ENCODE measurements at places on chromosomes 13 and 19. TPM values are rescaled to one million over a fixed set of nuclear protein-coding genes. Genes with fewer than 3 reads are reported as not detected.

PSG7 gene
- not detected for polyA plus RNA-seq

- no peak for DNase-seq
These were observed 2.4 kb upstream of the SIGLEC9 start for GRCh38 chr19:51122112-51122981.

DNA sequence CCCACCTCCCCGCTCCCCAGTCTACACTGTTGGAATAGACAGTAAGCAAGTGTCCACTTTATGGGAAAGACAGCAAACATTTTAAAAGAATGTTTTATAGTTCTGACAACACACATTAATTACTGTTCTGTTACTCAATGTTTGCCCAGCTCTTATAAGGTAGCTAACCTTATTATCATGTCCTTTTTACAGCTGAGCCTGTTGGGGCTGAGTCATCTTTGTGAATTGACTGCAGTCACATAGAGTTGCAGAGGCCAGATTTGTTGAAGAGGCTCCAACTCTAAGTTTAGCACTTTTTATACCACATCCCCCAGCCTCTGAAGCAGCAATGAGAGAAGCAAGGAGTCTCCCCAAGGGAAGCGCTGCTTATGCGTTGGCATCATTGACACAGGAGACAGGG lies 76.2 kb downstream of the C13orf42 start:
- no peak for DNase-seq

DNA sequence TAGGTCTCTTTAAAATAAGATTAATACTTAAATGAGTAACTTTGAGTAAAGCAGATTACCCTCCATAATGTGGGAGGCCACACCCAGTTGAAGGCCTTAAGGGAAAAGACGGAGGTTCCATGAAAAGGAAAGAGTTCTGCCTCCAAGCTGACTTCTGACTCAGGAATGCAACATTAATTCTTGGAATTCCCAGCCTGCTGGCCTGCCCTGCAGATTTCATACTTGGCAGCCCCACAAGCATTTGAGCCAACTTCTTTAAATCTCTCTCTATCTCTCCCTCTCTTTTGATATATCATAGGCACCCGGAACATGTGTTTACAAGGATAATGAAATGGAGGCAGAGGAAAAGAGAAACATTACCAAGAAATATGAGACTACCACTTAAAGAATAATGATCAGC lies 902.3 kb upstream of the MIR17HG start:
- DNase-seq = no peak

TMPRSS9 gene
- 0.53 TPM for polyA plus RNA-seq

DNA sequence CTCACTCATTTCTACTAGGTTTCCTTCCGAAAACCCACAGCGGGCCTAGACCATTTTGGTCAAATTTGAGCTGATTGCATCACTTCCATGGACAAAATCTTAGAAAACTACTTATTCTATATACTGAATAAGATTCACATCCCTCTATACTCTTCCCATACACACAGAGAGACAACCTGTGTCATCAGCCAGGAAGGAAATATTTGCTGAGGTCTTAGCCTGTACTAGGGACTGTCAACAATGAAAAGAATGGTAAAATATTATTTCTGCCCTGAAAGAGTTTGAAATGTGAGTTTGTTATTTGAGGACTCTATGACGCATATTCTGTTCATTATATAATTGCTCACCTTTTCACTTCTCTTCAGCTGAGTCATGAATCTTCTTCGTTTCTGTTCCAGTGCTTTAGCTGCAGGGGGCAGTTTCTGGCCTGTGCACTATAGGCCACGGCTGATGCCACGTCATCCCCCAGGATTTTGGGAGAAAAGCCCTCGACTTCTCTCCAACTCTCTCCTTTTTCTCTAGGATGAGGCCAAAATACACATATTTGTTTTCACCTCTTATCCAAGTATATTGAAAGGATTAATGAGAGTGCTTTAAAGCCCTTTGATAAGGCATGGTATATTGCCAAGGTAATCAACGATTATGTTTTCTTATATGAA lies 47.7 kb downstream of the GSX1 start:
- DNase-seq = no peak

LRRC63 gene
- 0.10 TPM for polyA plus RNA-seq

- no peak for DNase-seq
These were observed 294.1 kb downstream of the MYO16 start for GRCh38 chr13:108923386-108924047.

ATF5 gene
- 29.6 TPM for polyA plus RNA-seq

GRCh38 chr13:107458269-107458668 lies 757.1 kb downstream of the LIG4 start:
- DNase-seq = no peak

GRCh38 chr13:97242755-97243497 lies 20.8 kb downstream of the MBNL2 start:
- DNase-seq = no peak

- no peak for DNase-seq
These were observed 4.0 kb downstream of the RAD23A start for GRCh38 chr19:12949363-12950283.

VSTM2B gene
- not detected for polyA plus RNA-seq

DNA sequence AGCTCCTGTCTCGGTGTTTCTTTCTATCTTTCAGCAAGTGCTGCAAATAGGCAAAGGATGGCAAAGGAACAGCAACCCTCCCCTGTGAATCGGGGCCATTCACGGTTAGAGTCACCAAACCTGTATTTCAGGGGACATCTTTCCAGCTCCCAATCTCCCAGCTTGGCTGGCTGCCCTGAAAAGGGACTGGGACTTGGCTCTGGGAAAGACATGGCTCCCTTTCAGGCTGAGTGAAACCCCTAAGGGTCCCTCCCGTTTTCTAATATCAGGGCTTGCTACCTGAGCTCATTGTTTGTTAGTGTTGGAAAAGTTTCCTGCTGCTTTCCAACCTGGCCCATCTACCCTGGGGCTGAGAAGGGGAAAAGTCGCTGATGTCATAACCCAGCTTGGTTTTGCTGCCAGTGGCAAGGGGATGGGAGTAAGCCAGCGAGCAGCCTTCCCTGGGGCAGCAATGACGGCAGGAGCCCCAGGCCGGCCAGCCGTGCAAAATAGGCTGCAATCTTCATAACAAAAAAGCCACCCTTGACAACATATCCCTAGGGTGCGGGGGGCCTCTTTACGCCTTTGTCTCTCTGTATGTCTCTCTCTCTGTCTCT lies 29.9 kb downstream of the SERP2 start:
- no peak for DNase-seq

LILRB1 gene
- polyA plus RNA-seq = 1.5 TPM

- DNase-seq = no peak
These were observed 45.6 kb upstream of the WDFY2 start for GRCh38 chr13:51538591-51539179.

- no peak for DNase-seq
These were observed 25.3 kb downstream of the RAP2A start for GRCh38 chr13:97459215-97459777.

DNA sequence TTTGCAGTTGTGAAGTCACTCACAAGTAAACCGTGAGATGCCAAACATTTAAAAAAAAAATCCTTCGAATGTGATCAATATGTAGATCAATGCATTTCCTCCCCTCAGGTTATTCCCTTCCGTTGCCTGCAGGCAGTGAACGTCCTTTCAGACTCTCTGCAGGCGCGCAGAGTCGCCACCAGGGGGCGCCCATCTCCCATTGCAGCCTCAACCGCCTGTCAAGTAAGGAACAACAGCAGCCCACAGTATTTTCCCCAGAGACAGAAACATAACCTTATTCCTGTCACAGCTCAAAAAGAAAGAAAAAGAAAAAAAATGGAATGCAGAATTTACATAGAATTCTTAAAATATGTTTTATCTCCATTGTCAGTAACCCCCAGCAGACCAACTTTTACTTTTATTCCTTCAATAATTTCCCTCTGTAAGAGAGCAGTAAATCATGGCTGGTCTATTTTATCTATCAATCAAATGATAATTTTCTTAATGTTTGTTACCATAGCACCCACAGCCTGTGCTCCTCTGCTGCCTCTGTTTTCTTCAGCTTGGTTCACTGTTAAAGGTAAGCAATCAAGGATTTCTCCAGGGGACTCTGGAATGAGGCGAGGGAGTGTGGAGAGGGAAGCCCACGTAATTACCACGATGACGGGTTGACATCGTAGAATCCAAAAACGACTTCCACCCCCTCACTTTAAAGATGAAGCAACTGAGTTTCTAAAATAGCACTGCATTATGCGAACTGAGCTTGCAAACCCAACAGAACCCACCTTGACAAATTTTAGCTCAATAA lies 637.6 kb upstream of the ARGLU1 start:
- peak; percentile 55 for DNase-seq

CYP4F8 gene
- not detected for polyA plus RNA-seq

DNA sequence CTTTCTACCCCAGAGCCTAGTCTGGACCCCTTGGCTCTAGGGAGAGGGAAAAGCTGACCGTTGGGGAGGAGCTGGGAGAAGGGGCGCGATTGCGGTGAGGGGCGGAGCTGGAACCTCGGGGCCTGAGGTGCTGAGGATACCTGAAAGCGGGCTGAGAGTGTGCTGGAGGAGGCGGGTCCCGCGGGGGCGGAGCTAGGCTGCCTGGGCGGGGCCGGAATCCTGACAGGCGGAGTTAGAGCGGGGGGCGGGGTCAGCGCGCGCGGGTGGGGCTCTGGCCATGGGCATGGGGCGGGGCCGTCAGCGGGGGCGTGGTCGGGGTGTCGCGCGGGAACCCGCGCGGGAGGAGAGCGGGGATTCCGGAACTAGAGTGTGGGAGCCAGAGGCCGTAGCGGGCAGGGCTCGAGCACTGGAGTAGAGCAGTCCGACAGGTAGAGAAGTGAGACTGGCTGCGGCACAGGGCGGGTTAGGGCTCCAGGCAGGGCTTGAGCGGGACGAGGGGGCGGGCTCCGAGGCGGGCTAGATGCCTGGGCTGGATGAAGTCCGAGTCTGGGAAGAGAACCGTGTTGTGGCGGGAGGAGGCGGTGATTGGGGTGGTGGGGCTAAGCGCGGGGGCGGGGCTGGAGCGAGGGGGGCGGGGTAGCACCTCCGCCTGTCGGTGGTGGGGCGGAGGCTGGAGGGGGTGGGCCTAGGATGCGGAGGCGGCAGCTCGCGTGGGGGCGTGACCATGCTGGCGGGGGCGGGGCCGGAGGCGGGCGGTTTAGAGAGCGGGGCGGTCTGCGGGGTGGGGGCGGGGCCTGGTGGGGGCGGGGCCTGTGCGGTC lies at the start of gene INAFM1:
Gene INAFM1, plus strand, starts transcription at position 815 of the 820 bp plus-strand sequence. CDS start 35 bp downstream, outside the sequence.
- peak; percentile 97 for DNase-seq

JUNB gene
- 71.7 TPM for polyA plus RNA-seq

DNA sequence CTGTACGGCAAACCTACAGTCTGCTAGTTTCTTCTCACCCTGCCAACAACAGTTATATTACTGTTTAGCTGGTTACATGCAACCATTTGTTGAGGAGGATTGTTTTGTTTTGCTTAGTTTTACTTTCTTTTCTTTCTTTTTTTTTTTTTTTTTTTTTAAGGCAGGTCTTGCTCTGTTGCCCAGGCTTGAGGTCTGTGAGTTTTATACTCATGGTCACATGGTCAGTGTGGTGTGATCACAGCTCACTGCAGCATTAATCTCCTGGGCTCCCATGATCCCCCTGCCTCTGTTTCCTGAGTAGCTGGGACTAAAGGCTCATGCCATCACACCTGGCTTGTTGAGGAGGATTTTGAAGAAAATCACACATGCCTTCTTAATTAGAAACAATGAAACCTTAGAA lies 505.6 kb downstream of the GPC5 start:
- DNase-seq = no peak

GRCh38 chr19:34075661-34076091 lies 96.6 kb upstream of the LSM14A start:
- DNase-seq = no peak

GFY gene
- polyA plus RNA-seq = not detected

DNA sequence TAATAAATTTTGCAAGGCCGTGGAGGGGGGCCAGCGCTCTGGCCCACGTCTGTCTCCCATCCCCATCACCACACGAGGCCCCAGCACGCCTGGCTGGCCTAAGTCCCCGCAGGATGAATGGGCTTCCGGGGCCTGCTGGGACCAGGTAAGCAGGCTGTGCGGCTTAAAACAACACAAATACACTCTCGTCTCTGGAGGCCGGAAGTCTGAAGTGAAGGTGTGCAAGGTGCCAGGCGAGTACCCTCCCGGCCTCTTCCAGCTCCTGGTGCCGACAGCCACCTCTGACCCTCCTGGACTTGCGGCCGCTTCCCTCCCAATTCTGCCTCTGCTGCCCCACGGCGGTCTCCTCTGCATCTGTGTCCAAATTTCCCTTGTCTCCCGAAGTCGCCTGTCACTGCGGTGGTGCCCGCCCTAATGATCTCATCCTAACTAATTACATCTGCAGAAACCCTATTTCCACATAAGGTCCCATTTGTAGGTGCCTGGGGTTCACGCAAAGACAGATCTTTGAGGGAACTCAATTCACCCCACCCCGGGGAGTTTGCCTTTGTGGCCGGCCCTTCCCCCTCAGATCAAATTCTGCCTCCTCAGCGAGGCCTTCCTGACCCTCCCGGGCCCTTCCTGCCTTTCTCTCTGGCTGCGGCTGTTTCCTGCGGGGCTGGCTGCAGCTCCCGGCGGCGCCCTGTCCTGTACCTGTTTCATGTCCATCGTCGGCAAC lies 8.1 kb upstream of the PTBP1 start:
- DNase-seq = no peak

- no peak for DNase-seq
These were observed 5.6 kb downstream of the ZNF507 start for GRCh38 chr19:32350987-32351348.

GRCh38 chr13:41019011-41019487 lies at the start of gene ELF1:
ELF1 (minus strand) TSS chr13:41019316; CDS start chr13:40982054, 37,262 bp downstream.
- peak; percentile 66 for DNase-seq

RASGRP4 gene
- 2.6 TPM for polyA plus RNA-seq

CAMSAP3 gene
- 11.9 TPM for polyA plus RNA-seq

UBAC2 gene
- polyA plus RNA-seq = 68.5 TPM

MAST1 gene
- polyA plus RNA-seq = 2.4 TPM

DNA sequence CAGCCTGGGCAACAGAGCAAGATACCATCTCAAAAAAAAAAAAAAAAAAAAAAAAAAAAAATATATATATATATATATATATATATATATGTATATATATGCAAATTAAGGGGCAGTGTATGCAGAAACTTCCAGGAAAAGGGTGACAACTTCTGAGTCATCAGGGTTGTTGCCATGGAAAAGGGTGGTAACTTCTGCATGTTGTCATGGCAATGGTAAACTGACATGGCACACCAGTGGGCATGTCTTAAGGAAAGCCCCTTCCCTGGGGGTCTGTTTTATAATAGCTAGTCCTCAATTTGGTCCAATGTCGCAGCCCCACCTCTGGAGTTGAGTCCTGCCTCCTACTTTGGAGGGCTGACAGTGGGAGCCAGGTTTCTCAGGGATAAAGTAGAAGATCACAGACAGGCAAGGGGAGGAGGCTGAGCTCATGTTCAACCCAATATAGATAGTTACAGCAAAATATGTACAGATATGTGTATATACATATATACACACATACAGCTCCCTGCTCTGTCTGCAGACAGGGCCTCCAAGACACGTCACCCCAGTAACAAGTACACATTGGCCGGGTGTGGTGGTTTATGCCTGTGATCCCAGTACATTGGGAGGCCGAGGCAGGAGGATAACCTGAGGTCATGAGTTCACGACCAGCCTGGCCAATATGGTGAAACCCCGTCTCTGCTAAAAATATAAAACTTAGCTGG lies 7.2 kb upstream of the FCHO1 start:
- no peak for DNase-seq

APLP1 gene
- polyA plus RNA-seq = 9.0 TPM
